Daoy (cell line): ENCODE measurements at places on chromosomes 13 and 19. TPM values are rescaled to one million over a fixed set of nuclear protein-coding genes. Genes with fewer than 3 reads are reported as not detected.

IZUMO2 gene
- not detected in 2 replicates for total RNA-seq

FXYD5 gene
- total RNA-seq: 52.2 and 62.1 TPM in 2 replicates

ALDH16A1 gene
- total RNA-seq: 50.5 and 86.2 TPM in 2 replicates

FGF22 gene
- not detected in 2 replicates for total RNA-seq

ERICH6B gene
- total RNA-seq: not detected in 2 replicates

METTL21C gene
- total RNA-seq: not detected in 2 replicates

ZNF324B gene
- 9.0 and 13.5 TPM in 2 replicates for total RNA-seq

ZNF492 gene
- total RNA-seq: 1.1 and 2.3 TPM in 2 replicates

CERS1 gene
- 0.45 TPM in 1 of 2 replicates, not detected in the other for total RNA-seq

CYP4F2 gene
- not detected in 2 replicates for total RNA-seq

GRCh38 chr19:34176581-34176980 is 4.3 kb downstream of the LSM14A start:
- no peak for DNase-seq

GRCh38 chr19:4575267-4576015 is 16.0 kb upstream of the SEMA6B start:
- peak; percentile 99 for DNase-seq

DNA sequence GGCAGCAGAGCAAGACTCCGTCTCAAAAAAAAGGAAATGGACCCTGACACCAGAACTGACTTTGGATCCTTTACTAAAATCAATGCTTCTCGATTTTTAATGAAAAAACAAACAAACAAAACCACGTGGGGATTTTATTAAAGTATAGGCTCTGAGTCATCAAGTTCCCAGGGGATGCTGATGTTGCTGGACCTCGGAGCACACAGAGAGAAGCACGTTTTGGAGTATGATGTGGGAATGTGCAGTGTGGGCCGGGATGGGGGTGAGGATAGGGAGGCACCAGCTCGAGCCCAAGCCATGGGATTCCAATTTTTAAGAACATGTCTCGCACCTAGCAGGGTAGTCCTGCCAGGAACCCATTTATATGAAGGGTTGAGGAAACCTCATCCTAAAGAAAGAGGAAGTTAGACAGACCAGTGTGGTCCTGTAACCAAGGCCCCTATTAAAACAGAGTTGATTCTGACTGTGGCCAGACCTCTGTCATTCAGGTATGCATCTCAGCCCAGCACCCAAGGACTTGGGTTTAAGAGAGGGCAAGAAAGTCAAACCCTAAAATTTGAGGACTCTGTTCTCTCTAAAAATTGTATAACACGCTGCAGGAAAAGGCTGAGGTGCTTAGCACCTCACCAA is 6.4 kb downstream of the FLT1 start:
- no peak for DNase-seq

GRCh38 chr13:97259798-97260714 is 37.9 kb downstream of the MBNL2 start:
- peak; percentile 34 for DNase-seq

- no peak for DNase-seq
Observed at GRCh38 chr19:35533201-35533821, at the start of gene GAPDHS. GAPDHS (plus strand) TSS chr19:35533456; CDS start chr19:35533528, 72 bp downstream.

GRCh38 chr19:10782795-10783194 is 53.2 kb downstream of the TMED1 start:
- DNase-seq: no peak

DNA sequence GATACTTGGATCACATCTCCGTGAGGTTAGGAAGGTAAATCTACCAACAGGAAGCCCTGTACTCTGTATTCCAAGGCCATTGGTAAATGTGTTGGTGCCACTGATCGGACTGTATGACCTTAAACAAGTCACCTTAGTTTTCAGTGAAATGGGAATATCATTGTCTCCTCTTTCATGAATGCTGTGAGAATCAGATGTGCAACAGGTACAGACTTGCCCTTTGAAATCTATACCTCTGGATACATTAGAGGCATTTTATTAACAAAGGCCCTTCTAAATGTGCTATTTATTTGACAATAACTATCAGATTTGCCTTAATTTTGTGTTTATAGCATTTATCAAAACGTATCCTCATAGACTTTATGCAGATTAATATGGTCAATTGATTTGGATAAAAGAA is 11.0 kb downstream of the NHLRC3 start:
- DNase-seq: no peak

DNA sequence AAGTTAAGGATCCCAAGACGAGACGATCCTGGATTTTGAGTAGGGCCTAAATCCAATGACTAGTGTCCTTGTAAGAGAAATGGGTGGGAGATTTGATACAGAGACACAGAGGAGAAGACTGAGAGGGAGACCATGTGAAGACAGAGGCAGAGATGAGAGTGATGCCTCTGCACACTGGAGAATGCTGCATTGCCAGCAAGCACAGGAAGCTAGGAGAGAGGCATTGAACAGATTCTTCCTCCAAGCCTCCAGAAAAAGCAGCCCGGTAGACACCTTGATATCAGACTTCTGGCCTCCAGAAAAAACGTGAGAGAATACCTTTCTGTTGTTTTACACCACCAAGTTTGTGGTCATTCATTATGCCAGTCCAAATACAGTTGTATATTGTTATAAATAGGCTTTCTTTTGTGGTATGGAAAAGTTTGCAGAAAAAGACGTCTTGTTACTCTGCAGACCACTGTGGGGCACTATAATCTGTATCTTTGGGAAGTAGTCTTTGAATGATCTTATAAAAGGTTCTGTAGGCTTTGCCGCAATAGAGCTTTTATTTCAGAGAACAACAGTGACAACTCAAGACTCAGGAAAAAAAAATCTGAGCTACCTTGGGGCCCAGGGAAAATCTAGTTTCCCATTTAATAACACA is 17.9 kb upstream of the RFC3 start:
- DNase-seq: no peak

DNA sequence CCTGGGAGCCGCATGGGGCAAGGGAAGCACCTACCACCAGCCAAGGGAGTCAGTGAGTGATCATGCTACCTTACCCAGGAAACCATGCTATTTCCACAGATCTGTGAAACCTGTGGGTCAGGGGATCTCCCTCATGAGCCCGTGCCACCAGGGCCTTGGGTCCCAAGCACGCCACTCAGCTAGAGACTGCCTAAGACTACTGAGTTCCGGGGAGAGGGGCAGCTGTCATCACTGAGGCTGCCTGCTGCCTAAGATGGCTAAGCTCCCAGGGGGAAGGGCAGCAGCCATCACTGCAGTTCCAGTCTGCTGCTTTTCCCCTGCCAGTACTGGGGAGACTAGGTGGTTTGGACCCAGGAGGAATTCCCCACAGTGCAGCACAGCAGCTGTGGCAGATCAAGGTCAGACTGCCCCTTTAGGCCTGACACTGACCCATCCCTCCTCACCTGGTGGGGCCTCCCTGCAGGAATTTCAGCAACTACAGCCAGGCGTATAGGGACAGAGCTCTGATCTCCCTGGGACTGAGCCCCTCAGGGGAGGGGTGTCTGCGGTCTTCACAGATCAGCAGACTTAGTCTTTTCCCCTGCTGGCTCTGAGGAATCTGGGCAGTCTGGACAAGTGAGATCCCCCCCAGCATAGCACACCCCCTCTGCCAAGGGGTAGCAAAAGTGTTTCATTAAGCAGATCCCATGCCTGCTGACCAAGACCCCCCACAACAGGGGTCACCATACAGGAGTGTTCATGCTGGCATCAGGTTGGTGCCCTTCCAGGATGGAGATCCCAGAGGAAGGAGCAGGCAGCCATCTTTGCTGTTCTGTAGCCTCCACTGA is 26.9 kb downstream of the VSTM2B start:
- DNase-seq: no peak

DNA sequence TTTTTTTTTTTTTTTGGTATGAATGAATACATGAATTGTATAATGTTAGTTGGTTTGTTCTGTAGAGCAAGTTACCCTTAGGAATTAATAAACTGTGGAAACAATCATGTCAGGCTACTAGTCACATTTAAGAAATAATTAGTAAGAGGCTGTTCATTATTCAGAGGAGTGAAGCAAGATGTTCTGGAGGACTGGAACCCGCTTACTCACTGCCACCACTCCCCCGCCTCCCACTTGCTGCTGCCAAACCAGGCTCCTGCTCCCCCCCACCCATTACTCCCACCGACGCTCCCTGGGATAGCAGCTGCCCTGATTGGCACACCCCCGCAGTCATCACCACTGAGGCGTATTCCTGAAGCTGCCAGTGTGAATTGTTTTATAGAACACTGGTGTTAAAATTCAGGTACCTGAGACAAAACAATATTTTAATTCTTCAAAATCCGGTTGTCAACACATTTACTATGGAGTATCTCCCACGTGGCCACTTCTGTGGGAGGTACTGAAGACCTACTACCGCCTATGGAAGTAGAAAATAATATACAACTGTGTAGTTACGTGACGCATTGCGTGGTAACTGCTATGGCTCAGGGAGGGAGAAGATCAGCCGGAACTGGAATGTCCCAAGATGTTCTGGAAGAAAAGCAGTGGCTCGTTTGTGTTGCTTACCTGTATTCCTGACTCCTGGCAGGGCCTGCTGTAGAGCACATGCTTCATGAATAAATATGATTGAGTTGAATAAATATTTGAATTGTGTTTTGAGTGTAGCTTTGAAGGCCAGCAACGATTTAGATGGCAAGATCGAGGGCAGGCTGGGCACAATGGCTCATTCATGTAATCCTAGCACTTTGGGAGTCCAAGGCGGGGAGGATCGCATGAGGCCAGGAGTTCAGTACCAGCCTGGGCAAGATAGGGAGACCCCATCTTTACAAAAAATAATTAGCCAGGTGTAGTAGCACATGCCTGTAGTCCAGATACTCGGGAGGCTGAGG is 1.7 kb downstream of the DPY19L3 start:
- DNase-seq: peak; percentile 60

DNA sequence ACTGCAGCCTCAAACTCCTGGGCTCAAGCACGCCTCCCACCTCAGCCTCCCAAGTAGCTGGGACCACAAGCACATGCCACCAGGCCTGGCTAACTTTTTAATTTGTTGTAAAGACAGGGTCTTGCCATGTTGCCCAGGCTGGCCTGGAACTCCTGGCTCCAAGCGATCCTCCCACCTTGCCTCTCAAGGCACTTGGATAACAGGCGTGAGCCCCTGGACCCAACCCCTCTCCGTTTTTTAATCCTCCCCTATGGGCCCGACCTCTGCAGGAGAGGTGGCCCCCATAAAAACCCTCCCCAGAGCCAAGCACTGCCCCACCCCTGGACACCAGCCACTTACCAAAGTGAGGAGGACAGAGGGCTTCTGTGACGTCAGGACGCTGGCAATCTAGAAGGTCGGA is 28.6 kb downstream of the PEPD start:
- DNase-seq: no peak

- no peak for DNase-seq
Observed at GRCh38 chr13:71922194-71922593, 55.2 kb upstream of the DACH1 start.

- DNase-seq: no peak
Observed at GRCh38 chr13:19172647-19173030, 9.0 kb downstream of the TUBA3C start.

GRCh38 chr13:49082653-49083536 is 107.2 kb downstream of the FNDC3A start:
- DNase-seq: no peak

DNA sequence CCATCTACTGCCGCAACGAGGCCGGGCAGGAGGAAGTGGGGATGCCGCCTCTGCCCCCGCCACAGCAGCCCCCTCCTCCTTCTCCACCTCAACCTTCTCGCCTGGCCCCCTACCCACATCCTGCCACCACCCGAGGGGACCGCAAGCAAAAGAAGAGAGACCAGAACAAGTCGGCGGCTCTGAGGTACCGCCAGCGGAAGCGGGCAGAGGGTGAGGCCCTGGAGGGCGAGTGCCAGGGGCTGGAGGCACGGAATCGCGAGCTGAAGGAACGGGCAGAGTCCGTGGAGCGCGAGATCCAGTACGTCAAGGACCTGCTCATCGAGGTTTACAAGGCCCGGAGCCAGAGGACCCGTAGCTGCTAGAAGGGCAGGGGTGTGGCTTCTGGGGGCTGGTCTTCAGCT is 3.4 kb upstream of the NUP62 start:
- no peak for DNase-seq

- DNase-seq: no peak
Observed at GRCh38 chr13:51258612-51259548, 36.7 kb downstream of the FAM124A start.

DNA sequence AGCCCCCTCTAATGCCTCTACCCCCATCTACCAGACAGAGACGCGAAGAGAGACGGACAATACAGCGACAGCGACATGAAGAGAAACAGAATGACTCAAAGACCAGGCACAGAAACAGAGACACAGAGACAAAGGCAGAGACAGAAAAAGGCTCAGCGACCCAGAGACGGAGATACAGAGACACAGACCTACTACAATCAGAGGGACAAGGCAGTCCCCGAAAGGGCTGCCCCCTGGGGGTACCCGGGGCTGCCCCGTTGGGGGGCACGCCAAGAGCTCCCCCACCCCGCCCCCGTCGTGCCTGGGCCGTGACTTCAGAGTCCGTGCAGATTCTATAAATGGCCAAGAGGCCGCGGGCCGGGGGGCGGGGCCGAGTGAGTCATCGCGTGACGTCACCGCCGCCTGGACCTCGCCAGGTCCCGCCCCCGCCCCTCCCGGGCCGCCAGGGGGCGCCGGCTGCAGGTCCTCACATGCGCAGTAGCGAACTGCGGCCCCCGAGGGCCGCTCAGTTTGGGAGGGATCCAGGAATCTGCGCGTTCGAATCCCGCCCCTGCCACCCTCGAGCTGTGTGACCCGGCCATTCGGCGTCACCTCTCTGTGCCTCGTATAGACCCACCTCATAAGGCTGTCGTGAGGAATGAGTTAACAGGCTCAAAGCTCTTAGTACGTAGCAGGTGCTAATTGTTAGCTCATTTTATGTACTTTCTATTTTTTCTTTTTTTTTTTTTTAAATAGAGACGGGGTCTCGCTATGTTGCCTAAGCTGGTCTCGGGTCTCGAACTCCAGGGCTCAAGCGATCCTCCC is 2.7 kb upstream of the CNN1 start:
- peak; percentile 94 for DNase-seq

DNA sequence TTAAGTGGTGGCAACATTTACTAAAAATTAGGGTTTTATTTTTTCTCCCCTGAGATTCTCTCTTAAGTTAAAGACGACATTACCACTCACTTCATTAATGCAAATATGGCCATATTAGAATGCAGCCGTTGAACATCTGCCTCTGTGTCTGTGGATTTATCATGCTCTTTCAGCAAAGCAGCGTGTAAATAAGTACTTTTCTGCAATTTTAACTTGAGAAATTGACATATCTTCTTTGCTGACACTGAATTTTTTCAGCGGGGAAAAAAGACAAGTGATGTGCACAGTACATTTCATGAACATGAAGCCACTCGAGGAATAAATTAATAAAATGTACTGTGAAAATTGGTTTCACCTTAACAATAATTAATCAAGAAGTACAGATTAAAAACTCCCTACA is 406.4 kb downstream of the ITGBL1 start:
- no peak for DNase-seq

GRCh38 chr19:47144630-47145029 is 14.0 kb downstream of the SAE1 start:
- DNase-seq: no peak

GRCh38 chr19:45172173-45172572 is 5.9 kb downstream of the TRAPPC6A start:
- DNase-seq: no peak

DNA sequence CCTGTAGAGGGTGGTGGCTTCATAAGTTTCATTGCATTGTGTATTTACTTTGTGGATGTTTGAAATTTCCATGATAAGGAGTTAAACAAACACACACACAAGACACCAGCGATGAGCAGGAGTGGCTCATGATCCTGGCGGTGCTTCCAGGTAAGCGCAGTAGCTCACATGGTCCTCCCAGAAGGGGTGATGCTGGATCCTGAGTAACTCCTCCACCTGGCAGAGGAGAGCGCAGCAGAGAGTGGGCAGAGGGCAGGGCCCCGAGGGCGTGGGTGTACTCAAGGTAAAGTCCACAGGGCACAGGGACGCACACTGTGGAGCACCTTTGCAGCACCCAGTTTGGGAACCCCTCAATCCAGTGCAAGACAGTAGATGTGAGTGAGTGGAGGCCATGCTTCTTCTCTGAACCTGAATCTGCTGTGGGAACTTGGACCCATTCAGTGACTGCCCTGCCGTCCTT is 54.0 kb downstream of the RFX2 start:
- DNase-seq: no peak
